ENCODE measurements at places on chromosomes 16 and 17.

DNA sequence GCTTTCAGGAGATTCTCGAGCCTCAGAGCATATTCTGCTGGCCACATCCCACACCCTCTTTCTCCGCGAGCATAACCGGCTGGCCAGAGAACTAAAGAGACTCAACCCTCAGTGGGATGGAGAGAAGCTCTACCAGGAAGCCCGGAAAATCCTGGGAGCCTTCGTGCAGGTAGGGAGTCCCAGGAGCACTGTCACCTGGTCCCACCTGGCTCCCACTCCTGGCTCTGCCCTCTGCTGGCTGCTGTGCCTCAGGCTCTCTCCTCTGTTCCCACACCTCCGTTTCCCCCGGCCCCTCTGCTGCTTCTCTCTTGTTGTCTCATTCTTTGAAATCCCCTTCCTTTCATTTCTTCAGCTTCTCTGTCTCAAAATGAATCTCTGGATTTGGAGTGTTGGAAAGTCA lies 16.4 kb downstream of the LPO start:
- no peak for DNase-seq

DNA sequence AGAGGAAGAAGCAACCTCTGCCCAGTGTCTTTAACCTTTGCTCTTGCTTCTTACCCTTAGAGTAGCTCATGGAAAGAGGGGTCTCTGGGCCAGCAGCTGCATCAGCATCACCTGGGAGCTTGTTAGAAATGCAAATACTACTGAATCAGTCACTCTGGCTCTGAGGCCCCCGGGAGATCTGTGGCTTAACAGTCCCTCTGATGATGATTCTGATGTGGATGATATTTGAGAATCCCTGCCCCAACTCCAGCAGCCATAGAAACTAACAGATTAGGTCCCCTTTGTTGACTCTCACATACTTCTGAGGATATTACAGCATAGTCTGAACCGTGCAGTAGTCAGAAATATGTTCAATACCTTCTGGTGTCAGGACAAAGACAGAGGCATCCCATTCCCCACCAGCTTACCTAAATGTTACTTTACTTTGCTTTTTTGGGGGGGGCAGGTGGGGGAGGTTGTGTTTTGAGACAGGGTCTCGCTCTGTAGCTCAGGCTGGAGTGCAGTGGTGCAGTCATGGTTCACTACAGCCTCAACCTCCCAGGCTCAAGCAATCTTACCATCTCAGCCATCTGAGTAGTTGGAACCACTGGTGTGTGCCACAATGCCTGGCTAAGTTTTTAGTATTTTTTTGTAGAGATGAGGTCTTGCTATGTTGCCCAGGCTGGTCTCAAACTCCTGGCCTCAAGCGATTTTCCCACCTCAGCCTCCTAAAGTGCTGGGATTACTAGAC lies 220.1 kb downstream of the CCDC182 start:
- no peak for DNase-seq

GRCh38 chr17:42076797-42077559 lies 21.3 kb downstream of the ZNF385C start:
- DNase-seq, result no peak

- no peak for DNase-seq
Measured at GRCh38 chr17:32249475-32249874, 16.2 kb upstream of the RHBDL3 start.

DNA sequence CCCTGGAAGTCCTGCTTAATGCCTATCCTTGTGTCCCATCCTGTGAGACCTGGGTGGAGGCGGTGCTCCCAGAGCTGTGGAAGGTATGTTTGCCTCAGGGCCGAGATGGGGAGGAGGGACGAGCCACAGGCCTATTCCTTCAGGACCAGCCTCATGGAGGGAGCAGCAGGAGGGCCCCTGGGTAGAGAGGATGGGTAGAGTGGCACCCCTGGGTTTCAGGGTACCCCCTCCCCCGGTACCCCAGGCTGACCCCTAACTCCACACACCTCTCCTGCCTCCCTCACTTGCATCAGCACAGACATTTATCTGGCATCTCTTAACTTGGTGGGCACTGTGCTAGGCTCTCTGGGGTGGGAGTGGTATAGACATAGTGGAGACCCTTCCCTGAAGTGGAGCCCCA lies 7.1 kb downstream of the ASB16 start:
- DNase-seq, result no peak

- DNase-seq, result no peak
Measured at GRCh38 chr16:57759541-57760356, 24.2 kb downstream of the KATNB1 start.

GRCh38 chr17:7346761-7347614 lies 5.0 kb upstream of the KCTD11 start:
- DNase-seq, result no peak

DNA sequence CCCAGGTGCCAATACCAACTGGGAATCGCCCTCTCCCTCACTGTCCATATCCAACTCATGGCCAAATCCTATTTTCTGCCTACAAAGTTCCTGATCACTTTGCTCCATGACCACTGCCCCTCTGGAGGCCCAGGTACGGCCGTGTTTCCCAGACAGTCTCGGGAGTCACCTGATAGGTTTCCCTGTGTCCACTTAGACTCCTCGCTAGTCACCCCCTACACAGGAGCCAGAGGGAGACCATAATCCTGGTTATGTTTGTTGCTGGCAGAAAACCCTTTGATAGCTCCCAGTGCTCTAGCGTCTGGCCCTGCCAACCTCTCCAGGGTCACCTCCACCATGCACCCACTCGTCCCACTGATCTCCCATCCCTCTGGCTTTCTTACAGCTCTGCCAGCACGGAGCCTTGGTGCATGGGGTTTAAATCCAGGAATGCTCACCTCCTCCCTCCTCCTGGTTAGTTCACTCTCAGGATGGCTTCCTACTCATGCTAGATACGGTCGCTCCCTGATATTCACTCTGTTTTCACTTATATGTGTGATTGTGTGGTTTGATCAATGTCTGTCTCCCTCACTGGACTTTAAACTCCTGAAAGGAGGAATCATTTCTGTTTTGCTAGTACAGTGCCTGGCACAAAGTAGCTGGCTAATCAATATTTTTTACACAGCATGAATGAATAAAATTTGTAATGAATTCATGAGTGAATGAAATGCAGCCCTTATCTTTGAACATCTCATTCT lies 7.5 kb upstream of the CALB2 start:
- no peak for DNase-seq

DNA sequence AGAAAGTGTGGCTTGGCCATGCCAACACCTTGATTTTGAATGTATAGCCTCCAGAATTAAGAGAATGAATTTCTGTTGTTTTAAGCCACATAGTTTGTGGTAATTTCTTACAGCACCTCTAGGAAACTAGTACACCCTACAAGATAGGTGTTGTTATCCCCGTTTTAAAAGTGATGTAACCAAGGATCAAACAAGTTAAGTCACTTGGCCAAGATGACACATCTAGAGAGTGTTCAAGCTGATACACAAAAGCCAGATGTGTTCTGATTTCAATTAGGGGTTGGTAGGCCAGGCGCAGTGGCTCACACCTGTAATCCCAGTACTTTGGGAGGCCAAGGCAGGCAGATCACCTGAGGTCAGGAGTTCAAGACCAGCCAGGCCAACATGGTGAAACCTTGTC lies 396.5 kb upstream of the SOX9 start:
- no peak for DNase-seq

GRCh38 chr16:72961863-72962262 lies 86.1 kb downstream of the ZFHX3 start:
- no peak for DNase-seq

DNA sequence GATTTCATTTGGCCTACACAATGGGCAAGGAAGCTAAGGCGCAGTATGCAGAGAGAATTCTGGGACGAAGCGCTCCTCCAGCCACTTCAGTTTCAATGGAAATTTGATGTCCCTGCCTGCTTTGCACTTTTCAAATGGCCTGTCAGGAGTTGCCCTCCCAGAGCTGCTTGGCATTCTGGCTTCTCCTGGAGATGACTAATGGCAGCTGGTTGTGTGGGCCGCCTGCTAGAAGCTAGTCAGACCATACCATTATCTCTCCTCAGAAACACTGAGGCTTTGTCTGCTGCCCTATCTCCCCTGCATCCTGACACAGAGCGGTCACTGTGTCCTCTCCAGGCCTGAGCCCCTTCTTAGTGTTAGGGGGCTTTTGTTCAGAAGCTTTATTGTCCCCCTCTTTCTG lies 180.1 kb downstream of the SPECC1 start:
- peak; percentile 50 for DNase-seq

- peak; percentile 74 for DNase-seq
Measured at GRCh38 chr17:2749784-2750181, 331 bp upstream of the CCDC92B start.

DNA sequence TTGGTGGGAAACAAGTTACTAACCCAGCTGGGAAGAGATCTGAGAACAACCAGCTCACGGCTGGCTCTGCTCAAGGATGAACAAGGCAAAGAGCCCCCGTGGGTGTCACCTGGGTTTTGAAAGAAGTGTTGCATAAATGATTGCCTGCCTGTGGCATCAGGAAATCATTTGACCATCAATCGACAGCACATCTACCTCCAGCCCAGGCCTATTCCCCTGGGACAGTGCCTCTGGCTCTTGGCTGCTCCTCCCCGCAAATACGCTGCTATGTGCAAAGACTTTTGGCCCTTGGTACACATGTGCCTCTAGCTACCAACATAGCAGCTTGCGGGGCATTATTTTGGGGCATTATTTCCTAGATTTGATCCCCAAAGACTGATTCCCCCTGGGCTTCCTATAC lies 39.4 kb upstream of the SMPD3 start:
- DNase-seq, result no peak

GRCh38 chr16:2147981-2148671 lies at the start of gene RAB26:
TSS of gene RAB26 (plus strand) at chr16:2148625. CDS start at chr16:2148784, 159 bp downstream.
- DNase-seq, result peak; percentile 81

DNA sequence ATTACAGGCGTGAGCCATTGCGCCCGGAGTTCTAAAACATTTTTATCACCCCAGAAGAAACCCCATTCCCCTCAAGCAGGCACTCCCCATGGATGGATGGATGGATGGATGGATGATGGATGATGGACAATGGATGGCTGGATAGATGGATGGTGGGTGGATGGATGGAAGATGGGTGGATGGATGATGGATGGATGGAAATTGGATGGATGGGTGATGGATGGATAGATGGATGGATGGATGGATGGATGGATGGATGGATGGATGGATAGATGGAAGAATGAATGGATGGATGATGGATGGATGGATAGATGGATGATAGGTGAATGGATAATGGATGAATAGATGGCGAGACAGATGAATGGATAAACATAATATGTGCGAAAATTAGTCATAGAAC lies 16.5 kb downstream of the PLA2G10 start:
- no peak for DNase-seq

GRCh38 chr16:23830276-23830675 lies 5.5 kb upstream of the PRKCB start:
- no peak for DNase-seq

GRCh38 chr17:83192161-83192788 lies 112.9 kb downstream of the METRNL start:
- no peak for DNase-seq

DNA sequence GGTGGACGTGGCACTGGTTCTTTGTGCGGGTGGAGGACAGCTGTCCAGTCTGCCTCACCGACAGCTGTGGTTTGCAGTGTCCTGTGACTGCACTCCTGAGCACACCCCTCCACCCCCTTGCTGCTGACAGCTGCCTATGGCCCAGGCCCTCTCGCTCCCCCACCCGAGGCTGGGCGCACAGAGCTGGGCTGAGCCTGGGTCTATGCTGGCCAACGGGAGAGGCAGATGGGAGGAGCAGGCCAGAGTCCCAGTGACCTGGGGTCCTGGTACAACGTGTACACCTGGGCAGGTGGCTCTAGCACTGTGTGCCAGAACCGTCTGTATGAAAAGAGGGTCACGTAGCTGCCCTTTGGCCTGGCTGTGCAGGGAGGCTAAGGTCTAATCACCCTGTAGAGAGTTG lies 30.5 kb downstream of the BAIAP2 start:
- DNase-seq, result no peak

- DNase-seq, result no peak
Measured at GRCh38 chr17:17852930-17853329, 16.1 kb upstream of the SREBF1 start.

DNA sequence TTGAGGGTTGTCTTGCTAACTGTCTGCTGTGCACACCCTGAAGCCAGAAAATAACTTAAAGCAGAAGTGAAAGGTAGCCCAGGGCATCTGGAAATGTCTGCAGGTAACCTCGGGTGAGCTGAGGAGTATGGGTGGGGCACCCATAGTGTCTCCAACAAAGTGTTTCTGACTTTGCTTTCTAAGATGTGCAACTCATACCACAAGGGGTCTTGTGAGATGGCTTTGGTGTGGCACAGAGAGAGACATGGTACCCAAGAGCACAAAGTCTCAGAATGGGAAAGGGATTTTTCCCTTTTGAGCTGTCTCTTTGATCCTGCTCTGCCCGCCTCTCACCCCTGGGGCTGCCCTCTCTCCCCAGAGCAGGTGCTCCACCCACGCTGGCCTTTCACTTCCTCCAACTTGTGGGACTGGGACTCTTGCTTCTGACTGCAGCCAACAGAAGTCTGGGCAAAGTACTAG lies 6.9 kb downstream of the CHD9 start:
- no peak for DNase-seq

DNA sequence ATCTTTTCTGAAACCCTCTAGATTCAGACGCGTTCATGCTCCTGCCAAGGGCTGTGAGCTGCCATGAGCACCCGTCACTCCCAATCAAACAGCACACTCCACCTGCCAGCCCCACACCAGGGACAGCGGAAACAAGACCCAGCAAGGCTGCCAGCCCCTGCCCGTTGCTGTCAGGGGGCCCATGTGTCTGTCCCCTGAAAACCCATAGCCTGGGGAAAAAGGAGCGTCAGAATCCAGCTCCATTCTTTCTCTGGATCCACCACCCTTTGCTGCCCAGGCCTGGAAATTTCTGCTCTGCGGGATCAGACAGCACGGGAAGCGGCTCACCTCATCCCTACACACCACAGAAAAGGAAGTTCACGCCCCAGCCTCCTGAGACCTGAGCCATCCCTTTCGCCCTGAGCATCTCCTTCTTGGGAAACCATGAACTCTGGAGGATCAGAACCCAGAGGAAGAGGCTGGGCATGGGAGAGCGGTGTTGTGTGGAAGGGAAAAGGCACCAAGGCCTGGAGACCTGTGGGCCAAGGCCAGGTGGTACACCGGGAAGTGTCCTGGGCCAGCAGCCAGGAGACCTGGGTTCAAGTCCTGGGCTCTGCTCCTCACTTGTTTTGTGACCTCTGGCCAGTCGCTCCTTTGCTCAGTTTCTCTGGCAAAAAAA lies 51.5 kb upstream of the RCVRN start:
- peak; percentile 91 for DNase-seq

DNA sequence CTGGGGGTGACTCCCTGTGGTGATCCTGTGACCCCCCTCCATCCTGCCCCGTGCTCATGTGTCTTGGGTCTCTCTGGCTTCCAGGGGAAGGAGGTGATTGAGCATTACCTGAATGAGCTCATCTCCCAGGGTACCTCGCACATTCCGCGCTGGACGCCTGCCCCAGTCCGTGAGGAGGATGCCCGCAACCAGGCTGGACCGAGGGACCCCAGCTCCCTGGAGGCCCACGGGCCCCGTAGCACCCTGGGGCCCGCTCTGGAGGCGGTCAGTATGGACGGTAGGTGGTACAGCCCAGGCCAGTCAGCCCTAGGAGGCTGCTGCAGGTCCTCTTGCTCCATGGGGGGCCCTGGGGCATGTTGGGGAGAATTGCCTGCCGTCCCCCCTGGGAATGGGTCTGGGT lies 33.6 kb downstream of the SEC14L5 start:
- DNase-seq, result no peak
